ENCODE measurements at places on chromosomes 7 and 10.
A peak's percentile ranks its signal among the peaks of the same experiment; 100 is the strongest.

- no peak for DNase-seq
These were observed 89.3 kb upstream of the ADRB1 start for GRCh38 chr10:113954409-113954808.

DNA sequence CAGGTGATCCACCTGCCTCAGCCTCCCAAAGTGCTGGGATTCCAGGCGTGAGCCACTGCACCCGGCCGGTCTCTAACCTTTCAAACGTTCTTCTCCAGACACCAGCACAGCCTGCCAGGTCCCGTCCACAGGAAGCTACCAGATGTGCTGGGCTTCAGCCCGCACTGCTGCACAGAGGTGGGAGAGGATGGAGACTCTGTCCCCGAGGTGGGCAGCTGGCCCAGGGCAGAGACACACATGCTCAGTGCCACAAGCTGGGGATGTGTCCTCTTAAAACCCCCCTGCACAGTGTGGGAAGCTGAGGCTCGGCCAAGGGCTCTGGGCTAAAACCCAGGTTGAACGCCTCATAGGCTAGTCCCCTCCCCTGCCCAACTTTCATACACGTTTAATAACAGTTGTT is 9.4 kb downstream of the NUDT1 start:
- no peak for DNase-seq

- no peak for DNase-seq
These were observed 127.0 kb downstream of the RELN start for GRCh38 chr7:103862302-103863035.

DNA sequence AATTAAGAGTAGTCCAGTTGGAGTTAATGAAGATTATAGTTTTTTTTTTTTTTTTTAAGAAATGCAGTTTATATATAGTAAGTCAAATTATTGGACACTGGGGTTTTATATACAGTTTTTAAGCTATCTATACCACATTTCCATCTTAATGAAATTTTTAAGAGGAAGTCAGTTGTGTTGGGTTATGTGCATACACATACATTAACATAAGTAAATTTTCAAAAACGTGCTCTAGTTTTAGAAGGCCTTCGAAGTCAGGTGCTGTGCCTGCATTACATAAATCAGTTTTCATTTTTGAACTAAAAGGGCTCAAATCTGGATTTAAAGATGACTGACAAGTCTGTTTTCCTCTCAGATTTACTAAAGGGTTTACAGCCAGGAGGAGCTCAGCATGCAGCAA is 47.6 kb upstream of the FMC1 start:
- DNase-seq, result no peak

DNA sequence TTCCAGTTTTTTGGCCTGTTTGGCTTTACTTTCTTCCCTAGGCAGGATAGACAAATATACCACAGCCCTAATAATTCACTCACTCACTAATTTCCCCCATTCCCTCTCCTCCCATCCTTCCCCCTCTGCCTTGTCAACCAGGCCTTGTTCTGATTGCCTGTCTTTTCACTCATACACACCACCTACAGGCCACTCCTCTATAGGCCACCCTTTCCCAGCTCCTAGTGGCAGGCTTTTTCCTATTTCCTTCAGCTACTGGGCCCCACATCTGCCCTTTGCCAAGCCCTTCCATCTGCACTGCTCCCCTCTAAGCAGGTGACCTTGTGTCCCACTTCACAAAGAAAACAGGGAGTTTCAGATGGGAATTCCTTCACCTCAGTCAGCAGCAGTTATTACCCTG is 59.8 kb upstream of the MSRB2 start:
- no peak for DNase-seq

- peak; percentile 62 for DNase-seq
These were observed 43.1 kb downstream of the MBL2 start for GRCh38 chr10:52729271-52730104.

GRCh38 chr7:151628846-151629604 is 109.3 kb upstream of the RHEB start:
- no peak for DNase-seq

- DNase-seq, result no peak
These were observed 314.2 kb upstream of the KLF6 start for GRCh38 chr10:4099202-4099601.

Measured in AG20443 (cell line).